Left renal pelvis (tissue), 4 donors: ENCODE measurements at places on chromosomes 12 and 14. TPM values are rescaled to one million over a fixed set of nuclear protein-coding genes. Genes with fewer than 3 reads are reported as not detected.

WSCD2 gene
- 10.8 TPM for polyA plus RNA-seq

C1S gene
- polyA plus RNA-seq = 50.5 TPM

RNASE1 gene
- 359 TPM for polyA plus RNA-seq

FIGNL2 gene
- 5.5 TPM for polyA plus RNA-seq

DDX23 gene
- 100.0 TPM for polyA plus RNA-seq

JDP2 gene
- polyA plus RNA-seq = 24.1 TPM

DNA sequence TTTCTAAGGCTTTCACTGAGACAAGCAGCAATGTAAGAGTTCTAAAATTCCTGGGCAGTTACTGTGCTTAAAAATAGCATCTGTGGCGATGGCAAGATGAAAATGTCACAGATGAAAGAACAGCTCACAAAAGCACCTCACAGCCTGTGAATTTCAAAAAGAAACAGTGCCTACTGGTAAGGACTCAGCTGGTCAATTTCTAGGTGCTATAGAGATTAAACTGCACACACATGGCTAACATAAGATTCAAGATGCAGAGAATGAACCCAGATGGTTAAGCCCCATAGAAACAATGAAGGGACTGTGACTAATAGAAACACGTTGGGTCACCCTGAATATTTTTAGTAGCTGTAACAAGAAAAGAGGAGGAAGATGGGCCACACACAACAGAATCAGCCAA, 12.0 kb upstream of the IL26 start:
- no peak for DNase-seq

DNA sequence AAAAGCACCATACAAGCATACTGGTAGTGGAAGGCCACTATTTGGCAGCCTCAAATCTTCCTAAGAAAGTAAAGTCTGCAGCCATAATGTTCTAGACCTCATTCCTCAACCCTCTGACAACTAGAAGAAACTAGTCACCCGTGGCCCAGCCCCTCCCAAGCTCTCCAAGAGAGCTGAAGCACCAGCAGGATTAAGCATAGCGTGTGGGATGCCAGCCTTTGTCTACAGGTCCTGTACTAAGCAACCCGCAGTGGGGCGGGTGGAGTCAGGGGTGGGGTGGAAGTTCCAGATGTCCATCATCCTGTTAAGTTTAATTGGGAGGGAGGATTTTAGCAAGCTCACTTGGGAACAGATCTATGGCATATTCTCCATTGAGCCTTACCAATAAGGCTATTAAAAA, 14.2 kb downstream of the SLC11A2 start:
- DNase-seq = no peak

GRCh38 chr12:26851031-26851809, 18.2 kb upstream of the ITPR2 start:
- DNase-seq = no peak

GRCh38 chr14:26773906-26774593, 176.2 kb upstream of the NOVA1 start:
- DNase-seq = no peak

DNA sequence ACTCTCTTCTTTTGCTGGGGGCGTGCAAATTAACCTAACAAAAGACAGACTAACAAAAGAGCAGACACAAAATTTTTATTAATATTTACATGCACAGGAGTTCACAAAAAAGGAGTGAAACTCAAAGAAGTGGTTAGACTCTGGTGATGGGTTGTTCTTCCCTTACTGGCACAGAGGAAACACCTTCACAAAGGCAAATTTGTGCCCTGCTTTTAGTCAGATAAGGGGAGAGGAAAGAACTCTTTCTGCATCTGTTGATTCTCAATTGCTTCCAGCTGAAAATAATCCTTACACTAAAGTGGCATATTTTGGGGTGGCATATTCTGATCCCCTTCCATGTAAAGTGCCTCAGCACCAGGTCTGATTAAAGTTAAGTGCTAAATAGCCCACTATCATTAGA, 190.2 kb upstream of the AMIGO2 start:
- DNase-seq = no peak

GRCh38 chr12:53288322-53288721, 7.0 kb upstream of the PFDN5 start:
- DNase-seq = no peak

DNA sequence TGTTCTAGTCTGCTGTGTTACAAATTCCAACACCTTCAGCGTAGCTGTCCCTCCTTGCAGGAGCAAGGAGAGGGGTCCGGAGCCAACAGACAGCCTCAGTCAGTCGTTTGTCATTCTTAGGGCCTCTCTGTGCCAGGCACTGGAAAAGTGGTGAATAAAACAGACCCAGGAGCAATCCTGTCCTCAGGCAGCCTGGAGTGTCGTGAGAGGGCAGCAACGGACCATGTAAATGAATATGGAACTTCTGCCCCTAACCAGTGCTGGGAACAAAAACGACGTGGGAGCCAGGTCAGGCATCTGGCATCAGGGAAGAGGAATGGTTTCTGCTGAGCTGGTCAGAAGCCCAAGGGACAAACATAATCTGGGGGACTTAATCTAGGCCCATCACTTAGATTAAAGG, 64.8 kb upstream of the PSMC1 start:
- DNase-seq = no peak

DNA sequence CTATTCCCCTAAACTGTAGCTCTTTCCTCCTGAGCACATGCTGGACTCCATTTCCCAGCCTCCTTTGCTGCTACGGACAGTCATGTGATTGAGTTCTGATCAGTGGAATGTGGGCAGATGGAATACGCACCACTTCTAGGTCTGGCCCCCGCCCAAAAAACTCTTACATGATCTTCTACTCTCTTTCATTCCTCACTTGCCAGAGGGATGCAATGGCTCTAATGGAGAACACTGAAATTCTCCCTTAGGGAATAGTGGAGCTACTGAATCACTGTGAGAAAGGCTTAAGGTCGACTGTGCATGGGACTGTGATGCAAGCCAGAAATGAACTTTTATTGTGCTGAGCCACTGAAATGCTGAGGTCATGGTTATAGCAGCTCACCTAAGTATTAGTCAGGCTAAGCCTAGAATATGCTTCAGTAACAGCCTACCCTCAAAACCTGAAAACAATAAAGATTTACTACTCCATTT, 13.0 kb upstream of the TMED2 start:
- DNase-seq = no peak

GRCh38 chr14:106378191-106378590, 851.8 kb downstream of the TMEM121 start:
- no peak for DNase-seq

DNA sequence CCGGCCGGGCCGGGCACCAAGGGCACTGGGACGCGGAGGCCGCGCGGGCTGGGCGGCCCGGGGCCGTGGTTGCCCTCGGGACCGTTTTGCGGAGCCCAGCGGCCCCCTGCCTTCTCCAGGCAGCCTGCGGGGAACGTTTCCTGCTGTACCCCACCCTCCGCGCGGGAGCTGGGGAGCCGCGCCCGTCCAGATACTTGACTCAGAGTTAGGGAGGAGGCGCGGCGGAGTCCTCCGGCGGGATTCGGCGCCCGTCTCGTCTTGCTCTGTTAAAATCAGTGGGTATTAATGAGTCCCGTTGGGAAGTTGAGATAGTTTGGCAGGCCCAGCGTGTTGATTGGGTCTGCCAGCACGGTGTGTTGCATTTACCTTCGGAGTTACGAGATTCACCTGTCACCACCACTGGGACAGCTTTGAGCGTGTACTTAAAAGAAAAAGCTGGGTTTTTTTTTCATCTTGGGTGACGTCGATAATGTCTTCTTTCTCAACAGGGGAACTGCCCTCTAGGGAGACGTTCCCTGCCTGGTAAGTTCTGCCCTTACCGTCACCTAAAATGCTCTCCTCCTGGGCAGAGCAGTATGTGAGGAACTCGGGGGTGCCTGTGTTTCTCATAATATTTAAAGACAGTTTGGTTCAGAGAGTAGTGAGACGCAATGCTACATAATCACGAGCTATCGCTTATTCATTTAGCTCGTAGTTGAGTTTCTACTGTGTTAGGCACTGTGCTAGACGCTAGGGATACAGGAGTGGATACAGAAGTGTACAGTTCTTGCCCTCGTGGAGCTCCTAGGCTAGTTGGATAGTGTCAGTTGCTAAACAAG, 596 bp downstream of the DLST start:
- DNase-seq = no peak

- DNase-seq = no peak
These were observed 11.0 kb downstream of the SLCO1A2 start for GRCh38 chr12:21323736-21324135.

- DNase-seq = no peak
These were observed 356 bp downstream of the OR4Q2 start for GRCh38 chr14:20002319-20002718.

GRCh38 chr12:69210661-69211060, 28.7 kb upstream of the CPSF6 start:
- no peak for DNase-seq

DNA sequence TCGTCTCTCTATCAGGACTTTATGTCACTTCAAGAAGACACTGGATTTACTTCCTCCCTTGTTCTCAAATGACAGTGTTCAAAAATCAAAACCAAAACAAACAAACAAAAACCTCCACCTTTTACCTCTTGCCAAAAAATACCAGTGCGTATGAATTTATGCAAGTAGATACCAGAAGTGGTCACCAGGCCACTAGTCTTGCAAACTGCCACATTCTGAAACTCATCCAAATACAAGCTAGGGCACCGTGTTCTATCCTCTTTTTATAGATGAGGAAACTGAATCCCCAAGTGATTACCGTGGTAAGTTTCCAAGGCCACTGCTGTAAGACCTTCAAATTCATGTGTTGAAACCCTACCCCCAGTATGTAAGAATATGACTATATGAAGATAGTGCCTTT, 343.9 kb upstream of the KITLG start:
- DNase-seq = no peak

DNA sequence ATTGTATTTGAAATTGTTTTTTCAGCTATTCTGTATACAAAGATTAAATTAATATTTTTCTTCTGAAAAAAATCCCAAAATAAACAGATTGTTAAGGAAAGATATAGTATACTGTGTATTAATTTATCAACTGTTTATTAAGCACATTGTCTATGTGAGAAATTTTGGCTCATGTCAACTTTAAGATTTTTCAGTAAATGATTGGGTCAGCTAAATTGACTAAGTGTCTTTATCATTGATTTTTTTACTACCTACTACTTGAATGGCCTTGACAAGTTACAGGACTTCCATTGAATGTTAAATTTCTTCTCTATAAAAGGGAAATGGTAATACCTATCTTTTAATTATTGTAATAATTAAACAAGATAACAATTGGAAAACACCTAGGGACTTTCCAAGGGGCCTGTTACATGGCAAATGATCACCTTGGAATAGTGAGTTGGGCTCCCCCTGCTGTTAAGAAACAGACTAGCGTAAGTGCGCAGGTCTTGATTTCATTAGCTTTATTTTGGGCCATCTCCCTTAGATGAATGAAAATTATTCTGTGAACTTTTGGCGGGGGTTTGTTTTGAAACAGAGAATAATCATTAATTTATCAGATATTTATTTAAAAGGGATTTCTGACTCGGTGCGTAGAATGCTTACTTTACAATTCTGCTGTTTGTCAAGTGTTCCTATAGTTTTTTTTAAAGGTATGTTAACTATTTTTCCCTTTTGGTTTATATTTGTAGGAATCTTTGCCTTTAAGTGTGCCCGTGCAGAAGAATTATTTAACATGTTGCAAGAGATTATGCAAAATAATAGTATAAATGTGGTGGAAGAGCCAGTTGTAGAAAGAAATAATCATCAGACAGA, 14.5 kb upstream of the CCT2 start:
- DNase-seq = no peak

- DNase-seq = no peak
These were observed 333.2 kb downstream of the NPAS3 start for GRCh38 chr14:33271891-33272290.

- no peak for DNase-seq
These were observed 149.0 kb downstream of the KITLG start for GRCh38 chr12:88431246-88431645.

GRCh38 chr14:105157872-105158271, 10.7 kb downstream of the JAG2 start:
- DNase-seq = no peak

- no peak for DNase-seq
These were observed 74.0 kb downstream of the TTC7B start for GRCh38 chr14:90742252-90742651.

DNA sequence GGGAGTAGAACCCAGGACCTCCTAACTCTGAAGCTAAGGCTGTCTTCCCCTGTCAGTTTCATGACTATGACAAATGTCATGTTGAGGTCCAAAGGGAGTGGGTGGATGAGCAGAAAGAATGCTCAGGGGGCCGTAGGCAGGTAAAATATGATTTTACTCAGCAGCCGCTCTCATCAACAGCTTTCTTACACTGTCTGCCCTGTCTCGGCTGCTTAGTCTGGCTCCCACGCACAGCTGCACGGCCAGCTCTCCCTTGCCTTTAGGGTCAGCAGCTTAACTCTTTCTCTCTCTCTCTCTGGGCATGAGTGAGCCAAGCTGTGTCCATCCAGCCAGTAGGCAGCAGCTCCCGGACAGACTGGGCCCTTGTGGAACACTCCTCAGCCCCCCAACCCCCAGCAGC, 95.2 kb downstream of the GCH1 start:
- DNase-seq = no peak

GRCh38 chr14:101781240-101782061, 19.9 kb downstream of the PPP2R5C start:
- DNase-seq = no peak

GRCh38 chr12:100127766-100128511, 14.7 kb downstream of the BLTP3B start:
- no peak for DNase-seq

DNA sequence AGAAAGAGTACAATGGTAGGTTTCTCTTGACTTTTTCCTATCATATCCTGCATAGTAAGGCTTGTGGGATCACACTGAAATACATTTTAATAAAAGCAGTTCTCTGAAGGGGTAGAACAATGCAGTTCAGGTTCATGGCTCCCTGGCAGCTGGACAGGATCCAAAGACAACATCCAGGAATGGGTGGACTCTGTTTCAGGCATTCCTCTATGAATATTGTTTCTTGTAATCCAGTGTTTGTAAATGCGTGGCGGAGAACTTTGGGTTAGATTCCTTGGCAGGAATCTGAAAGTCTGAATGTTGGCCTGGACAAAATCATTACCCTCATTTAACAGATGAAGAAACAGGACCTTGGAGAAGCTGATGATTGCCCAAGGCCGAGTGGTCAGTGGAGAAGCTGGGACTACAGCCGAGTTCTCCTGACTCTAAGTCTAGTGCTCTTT, 43.5 kb downstream of the SYNE2 start:
- DNase-seq = peak; percentile 52

DNA sequence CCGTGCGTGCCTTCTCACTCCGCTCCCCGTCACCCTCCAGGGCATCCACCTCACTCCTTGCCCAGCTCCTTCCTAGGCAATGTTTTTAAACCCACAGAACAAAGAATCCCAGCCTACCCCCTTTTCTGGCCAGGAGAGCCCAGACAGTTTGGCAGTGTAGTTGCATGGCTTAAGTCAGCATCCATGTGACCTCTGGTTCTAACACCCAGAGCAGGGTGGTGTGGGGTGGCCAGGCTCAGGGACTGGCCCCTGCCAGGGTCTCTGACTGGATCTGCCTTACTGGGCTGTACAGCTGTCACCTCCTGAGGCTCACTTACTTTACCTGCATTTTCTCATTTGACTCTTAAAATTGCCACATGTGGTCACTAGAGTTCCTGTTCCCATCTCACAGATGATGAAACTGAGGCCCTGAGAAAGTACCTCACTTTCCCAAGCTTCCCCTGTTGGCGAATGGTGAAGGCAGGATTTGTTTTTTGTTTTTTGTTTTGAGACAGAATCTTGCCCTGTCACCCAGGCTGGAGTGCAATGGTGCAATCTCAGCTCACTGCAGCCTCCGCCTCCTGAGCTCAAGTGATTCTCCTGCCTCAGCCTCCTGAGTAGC, 18.3 kb downstream of the SDS start:
- DNase-seq = no peak
